Lung (tissue), 17 donors: ENCODE measurements at places on chromosomes 6 and 20. TPM values are rescaled to one million over a fixed set of nuclear protein-coding genes. Genes with fewer than 3 reads are reported as not detected.

GRCh38 chr6:111995404-111995803 is 58.5 kb upstream of the CCN6 start:
- H3K27ac ChIP-seq: no peak overlapping the region
- DNase-seq: no peak
- H3K36me3 ChIP-seq: no peaks in the 10 kb centered on the region
- H3K4me1 ChIP-seq: no peaks in the 10 kb centered on the region
- no peaks in the 10 kb centered on the region for H3K27me3 ChIP-seq

DNA sequence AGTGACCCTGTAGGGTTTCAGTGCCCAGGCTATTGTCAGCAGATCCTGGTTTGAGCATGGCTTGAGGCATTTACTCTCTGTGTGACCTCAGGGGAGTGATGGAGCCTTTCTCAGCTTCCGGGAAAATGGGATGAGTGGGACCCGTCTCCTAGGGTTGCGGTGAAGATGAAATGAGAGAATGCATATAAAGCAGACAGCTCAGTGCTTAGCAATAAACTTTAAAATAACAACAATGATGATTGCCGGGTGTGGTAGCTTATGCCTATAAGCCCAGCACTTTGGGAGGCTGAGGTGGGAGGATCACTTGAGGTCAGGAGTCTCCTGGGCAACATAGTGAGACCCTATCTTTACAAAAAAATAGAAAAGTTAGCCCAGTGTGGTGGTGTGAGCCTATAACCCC is 106.0 kb upstream of the MTHFD1L start:
- no peak overlapping the region for H3K4me3 ChIP-seq
- H3K4me1 ChIP-seq: no peaks in the 10 kb centered on the region
- no peaks in the 10 kb centered on the region for H3K36me3 ChIP-seq
- no peaks in the 10 kb centered on the region for H3K27me3 ChIP-seq

DNA sequence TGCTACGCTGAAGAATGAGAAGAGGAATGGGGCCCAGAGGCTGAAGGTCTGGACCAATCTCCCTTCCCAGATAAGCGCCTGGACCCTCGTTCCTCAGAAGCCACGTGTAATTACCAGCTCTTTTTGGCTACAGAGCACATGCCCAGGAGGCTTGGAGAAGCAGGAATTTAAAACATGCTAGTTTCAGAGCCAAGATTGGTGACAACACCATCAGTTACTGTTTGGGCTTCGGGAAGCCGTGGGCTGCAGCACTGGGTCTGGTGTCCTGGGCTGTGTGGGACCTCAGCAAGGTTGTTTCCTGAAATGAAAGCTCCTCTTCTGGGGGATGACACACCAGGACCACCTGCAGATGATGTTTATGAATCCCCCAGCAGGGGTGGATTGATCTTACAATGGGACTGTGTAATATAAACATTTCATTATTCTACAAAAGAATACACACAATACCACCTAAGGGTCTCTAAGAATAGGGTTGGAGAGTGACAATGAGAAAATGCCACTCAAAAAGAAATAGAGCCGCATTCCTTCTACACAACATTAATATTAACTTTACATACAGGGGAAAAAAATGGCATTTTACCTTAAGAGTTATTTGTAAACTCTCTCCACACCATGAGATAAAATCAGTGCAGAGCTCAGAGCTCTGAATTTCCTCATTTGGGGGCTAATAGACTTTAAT is 207.8 kb upstream of the FOXQ1 start:
- H3K4me1 ChIP-seq: peaks cover 6% of the 10 kb centered on the region
- H3K27ac ChIP-seq: no peak overlapping the region
- no peaks in the 10 kb centered on the region for H3K27me3 ChIP-seq
- no peak overlapping the region for H3K4me3 ChIP-seq
- peak; percentile 39 for DNase-seq

DNA sequence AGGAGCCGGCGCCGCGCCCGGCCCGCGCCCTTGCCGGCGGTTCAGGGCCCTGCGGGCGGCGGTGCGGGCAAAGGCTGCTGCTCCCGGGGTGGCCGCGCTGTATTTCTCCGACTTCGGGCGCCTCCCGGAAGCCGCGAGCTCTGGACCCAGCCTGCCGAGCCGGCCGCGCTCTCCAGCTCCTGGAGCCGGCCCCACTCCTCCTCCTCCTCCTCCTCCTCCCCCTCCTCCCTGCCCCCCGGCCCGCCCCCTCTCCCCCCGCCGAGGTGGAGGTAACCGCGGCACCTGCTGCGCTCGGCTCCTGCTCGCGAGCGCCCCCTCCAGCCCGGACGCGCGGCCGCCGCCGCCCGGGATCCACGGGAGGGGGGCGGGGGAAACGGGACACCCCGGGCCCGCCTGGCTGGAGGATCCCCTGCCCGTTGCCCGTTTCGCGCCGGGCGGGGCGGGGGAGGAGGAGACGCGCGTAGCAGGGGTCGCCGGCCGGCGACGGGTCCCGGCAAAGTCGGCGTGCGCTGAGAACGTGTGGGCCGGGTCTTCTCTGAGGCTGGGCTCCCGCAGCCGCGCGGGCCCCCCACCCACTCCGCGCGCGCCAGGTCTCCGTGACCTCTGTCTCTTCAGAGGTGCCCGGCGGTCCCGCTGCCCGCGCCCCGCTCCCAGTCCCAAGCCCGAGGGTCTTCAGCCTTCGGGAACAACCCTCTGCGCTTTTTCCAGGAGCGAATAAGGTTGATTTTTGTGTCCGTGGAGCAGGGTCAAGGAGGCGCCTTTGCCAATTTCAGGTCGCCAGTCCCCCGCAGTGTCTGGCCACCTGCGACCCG is at the start of gene SLC22A23:
SLC22A23 (minus strand) TSS at position 153 of the 812 bp plus-strand sequence. CDS start 491 bp downstream, outside the sequence.
- peak within 1 kb of the TSS; percentile 54 for H3K4me3 ChIP-seq
- H3K27ac ChIP-seq: peak within 1 kb of the TSS; percentile 52
- H3K4me1 ChIP-seq: peaks cover 10% of the 10 kb centered on the region

- H3K4me3 ChIP-seq: no peak overlapping the region
- H3K36me3 ChIP-seq: no peaks in the 10 kb centered on the region
- peak; percentile 61 for DNase-seq
- peaks cover 59% of the 10 kb centered on the region for H3K27me3 ChIP-seq
- no peak overlapping the region for H3K27ac ChIP-seq
- no peaks in the 10 kb centered on the region for H3K4me1 ChIP-seq
Observed at GRCh38 chr6:70298068-70298467, 4.8 kb downstream of the COL9A1 start.

DNA sequence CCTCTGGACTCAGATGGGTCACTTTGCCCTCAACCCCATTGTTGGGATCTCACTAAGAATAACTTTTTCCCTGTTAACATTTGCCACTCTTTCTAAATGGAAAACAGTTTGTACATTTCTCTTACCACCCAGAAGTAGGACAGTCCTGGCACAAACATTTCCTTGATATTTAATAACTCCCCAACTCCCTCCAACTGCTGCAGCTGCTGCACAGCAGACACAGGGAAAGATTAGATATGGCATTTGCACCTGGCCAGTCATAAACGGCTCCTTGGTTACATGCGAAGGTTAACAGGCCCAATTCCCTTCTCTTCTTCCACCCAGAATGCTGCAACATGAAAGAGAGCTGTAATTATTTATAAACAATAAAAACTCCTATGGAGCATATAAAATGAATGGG is 55.9 kb upstream of the SOX4 start:
- H3K36me3 ChIP-seq: no peaks in the 10 kb centered on the region
- peak; percentile 61 for DNase-seq
- H3K4me3 ChIP-seq: no peak overlapping the region
- H3K4me1 ChIP-seq: peaks cover 6% of the 10 kb centered on the region
- no peaks in the 10 kb centered on the region for H3K27me3 ChIP-seq
- no peak overlapping the region for H3K27ac ChIP-seq

DNA sequence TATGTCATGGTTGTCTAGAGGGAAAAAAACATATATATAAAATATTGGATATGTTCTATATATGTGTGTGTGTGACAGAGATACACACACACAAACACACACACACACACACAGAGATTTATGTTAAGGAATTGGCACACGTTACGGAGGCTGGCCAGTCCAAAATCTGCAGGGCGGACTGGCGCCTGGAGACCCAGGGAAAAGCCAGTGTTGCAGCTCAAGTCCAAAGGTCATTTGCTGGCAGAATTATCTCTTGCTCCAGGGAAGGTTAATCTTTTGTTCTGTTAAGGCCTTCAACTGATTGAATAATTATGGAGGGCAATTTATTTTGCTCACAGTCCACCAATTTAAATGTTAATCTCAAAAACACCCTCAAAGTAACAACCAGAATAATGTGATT is 37.5 kb upstream of the PDE7B start:
- H3K4me3 ChIP-seq: no peak overlapping the region
- DNase-seq: no peak
- no peak overlapping the region for H3K27ac ChIP-seq

DNA sequence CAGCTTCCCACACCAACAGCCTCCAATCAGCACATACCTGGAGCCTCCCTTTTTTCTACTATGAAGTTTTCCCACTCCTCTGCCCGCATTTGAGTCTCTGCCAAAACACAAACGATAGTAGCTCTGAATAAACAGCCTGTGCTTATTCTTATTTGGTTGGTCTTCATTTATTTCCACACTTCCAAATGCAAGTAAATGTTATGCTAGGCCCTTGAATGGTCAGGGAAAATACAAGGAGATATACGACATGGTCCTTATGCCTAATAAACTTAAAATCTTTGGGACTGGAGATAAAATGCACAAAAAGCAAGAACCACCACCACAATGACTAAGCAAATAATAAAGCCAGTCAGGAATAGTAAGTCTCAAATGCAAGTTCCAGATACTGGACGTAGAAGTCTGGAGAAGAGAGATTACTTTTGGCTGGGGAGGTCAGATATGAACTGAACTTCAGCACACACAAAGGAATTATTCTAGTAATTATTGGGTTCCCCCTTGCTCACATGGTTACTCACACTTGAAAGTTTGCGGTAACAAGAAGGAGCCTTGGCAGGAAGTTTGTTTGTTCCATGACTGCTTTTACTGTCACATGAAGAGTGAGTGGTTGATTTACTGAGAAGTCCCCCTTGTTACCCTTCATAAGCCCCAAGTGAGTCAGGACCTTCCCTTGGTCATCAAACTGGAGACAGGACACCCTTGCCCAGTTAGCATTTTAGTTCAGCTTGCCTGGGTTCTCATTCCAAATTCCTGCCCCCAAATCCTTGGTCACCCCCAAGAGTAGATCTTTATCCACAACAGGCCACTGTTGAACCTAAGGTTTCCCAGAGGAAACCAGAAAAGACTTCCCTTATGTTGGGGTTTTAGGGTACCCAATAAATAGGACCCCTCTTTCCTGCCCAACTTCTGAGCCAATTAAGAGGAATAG is 511.2 kb upstream of the JARID2 start:
- H3K4me3 ChIP-seq: no peak overlapping the region
- H3K27me3 ChIP-seq: no peaks in the 10 kb centered on the region
- H3K4me1 ChIP-seq: peaks cover 18% of the 10 kb centered on the region
- DNase-seq: peak; percentile 51
- no peaks in the 10 kb centered on the region for H3K36me3 ChIP-seq

GRCh38 chr6:143676437-143677045 is 1.2 kb upstream of the PHACTR2 start:
- no peak for DNase-seq
- H3K36me3 ChIP-seq: no peaks in the 10 kb centered on the region
- no peaks in the 10 kb centered on the region for H3K27me3 ChIP-seq
- peak overlapping the region; percentile 45 for H3K27ac ChIP-seq

The ASIP gene
- 0.87 TPM for polyA plus RNA-seq

The SEL1L2 gene
- polyA plus RNA-seq: not detected

The HDAC2 gene
- polyA plus RNA-seq: 53.2 TPM

The BANF2 gene
- not detected for polyA plus RNA-seq

The UCKL1 gene
- 34.8 TPM for polyA plus RNA-seq

The ZC2HC1B gene
- polyA plus RNA-seq: not detected

The AP5S1 gene
- polyA plus RNA-seq: 8.1 TPM
